ENCODE measurements at places on chromosomes 5 and 9.

- DNase-seq = no peak
These were observed 2.8 kb upstream of the PARP8 start for GRCh38 chr5:50663636-50664035.

- DNase-seq = no peak
These were observed 142.9 kb downstream of the OLFM1 start for GRCh38 chr9:135230386-135230765.

DNA sequence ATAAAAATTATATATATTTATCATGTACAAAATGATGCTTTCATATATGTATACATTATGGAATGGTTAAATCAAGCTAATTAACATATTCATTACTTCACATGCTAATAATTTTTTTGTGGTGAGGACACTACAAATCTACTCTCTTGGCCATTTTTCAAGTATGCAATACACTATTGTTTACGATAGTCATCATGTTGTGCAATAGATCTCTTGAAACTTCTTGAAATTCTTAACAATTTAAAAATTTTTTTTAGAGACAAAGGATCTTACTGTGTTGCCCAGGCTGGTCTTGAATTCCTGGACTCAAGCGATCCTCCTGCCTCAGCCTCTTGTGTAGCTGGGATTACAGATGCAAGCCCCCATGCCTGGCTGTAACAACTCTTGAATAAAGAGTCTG, 45.2 kb upstream of the SHOC1 start:
- DNase-seq = no peak

DNA sequence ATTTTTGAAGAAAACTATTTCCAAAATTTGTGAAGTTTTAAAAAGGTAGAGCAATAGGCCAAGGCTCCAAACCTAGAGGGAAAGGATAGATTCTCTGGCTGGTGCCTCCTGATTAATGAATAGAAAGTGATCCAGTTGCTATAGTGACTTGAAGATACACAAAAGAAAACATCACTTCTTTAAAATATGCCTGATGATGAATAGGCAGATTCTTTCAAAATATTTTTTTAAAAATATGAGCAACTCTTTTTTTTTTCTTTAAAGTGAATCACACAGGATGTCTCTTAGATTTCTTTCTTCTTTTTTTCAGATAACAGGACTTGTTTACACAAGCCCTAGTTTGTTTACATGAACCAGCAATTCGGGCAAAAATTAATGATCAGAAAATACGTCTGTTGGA, 124.4 kb downstream of the RFK start:
- no peak for DNase-seq

DNA sequence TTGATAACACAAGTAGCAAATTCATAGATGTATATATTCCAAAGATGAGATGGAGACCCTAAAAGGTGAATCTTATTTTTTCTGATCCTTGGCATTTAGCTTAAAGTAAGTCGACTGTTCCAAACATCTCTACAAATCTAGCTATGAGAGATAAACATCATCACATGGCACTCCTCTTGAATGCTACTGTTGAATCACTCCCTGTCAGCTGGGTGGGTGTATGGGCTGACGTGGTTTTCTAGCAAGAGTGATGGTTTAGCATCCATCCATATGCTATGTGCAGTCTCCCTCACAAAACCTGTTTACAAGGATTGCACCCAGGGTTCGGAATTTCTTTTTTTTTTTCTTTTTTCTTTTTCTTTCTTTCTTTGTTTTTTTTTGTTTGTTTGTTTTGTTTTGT, 13.8 kb downstream of the ACO1 start:
- no peak for DNase-seq

DNA sequence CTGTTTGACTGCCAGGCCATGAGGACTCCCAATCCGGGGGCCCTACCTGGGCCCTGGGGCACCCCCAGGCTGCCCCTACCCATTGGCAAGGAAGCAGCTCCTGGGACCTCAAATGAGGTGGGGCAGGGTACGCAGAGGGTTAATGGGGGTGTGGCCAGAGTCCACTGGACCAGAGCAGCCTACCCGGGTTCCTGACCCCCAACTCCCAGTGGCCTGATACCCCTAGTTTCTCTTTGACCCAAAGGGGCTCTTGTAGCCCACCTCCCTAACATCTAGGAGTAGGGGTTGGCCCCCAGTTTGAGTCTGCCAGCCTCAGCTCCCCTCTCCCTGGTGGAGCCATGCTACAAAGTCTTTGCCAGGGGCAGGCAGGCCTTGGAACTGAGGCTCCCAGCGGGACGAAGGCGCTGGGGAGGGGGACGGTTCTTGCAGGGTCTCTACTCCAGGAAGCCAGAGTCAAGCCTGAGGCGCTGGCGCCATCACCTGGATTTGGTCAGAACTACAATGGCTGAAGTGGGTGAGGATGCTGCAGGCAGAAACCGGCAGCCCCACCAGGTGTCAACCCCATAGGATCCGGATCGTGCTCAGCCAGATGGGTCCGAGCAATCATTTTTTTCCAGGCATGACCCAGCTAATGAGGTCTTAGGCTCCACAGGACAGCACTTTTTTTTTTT, 8.4 kb upstream of the CERCAM start:
- peak; percentile 73 for DNase-seq

DNA sequence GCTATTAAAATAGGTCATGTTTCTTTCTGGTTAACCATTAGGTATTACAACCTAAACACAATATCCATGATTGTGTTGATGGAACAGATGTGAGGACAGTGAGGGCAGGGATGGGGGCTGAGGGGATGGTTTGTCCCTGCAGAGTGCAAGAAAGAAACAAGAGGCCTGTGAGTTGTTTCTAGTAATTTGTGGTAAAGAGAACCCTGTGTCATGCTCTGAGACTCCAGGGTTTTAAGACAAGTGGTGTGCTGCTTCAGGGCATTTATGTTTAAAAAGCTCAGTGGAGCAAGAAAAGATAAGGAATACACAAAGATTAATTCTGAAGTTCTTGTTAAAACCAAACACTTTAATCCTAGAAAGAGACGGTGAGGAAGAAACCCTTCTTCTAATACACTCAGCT, 656.5 kb downstream of the TLE1 start:
- DNase-seq = no peak

GRCh38 chr5:107997338-107997980, 326.7 kb upstream of the EFNA5 start:
- no peak for DNase-seq

DNA sequence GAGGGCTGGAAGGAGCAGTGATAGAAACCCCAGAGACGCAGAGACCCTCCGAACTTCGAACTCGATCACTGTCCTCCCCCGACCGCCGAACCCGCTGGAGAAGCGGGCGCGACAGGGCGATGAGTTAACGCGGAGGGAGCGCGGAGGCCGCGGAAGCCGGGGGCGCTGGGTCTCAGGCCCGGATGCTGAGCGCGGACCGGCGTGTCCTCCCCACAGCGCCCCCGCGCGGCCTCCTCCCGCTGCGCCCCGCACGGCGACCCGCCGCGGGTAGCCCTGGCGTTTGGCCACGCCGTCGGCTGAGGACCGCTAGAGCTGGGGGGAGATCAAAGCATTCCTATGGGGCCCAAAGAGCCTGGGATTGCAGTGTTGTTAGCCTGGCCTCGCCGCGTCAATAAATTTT, 7.7 kb upstream of the DMRT2 start:
- DNase-seq = peak; percentile 64

DNA sequence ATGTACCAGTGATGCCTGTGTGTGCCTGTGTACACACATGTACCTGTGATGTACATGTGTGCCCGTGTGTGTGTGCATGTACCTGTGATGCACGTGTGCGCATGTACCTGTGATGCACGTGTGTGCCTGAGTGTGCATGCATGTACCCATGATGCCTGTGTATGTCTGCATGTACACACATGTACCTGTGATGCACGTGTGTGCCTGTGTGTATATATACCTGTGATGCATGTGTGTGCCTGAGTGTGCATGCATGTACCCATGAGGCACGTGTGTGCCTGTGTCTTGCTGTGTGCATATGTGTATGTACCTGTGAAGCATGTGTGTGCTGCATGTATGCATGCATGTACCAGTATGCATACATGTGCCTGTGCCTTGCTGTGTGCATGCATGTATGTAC, 419.0 kb downstream of the IRX2 start:
- no peak for DNase-seq

DNA sequence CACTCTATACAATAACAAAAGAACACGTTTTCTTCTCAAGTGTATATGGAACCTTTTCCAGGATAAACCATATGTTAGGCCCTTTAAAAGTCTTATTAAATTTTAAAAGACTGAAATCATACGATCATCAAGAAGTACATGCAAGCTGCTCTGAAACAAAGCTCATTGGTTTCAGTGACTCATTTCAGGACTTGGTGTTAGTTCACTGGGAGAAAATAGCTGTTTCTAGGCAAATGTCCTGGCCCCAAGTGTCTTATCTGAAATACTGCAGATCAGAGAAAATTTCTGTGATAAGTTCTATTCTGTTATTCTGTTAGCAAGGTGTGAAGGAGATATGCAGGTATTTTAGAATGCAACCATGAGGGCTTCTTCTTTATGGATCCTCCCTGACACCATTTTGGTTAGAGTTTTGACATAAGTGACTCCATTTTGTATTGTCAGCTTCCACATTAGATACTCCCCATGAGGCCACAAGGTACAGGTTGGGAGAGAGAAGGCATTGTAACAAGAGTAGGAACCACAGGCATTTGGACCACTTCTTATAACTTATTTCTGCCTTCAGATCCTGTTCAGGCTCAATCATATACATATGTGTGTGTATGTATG, 7.5 kb upstream of the CCDC180 start:
- no peak for DNase-seq

- no peak for DNase-seq
These were observed 7.8 kb upstream of the SOX30 start for GRCh38 chr5:157659868-157660660.

GRCh38 chr9:75958226-75958625, 67.8 kb downstream of the PCSK5 start:
- DNase-seq = no peak

DNA sequence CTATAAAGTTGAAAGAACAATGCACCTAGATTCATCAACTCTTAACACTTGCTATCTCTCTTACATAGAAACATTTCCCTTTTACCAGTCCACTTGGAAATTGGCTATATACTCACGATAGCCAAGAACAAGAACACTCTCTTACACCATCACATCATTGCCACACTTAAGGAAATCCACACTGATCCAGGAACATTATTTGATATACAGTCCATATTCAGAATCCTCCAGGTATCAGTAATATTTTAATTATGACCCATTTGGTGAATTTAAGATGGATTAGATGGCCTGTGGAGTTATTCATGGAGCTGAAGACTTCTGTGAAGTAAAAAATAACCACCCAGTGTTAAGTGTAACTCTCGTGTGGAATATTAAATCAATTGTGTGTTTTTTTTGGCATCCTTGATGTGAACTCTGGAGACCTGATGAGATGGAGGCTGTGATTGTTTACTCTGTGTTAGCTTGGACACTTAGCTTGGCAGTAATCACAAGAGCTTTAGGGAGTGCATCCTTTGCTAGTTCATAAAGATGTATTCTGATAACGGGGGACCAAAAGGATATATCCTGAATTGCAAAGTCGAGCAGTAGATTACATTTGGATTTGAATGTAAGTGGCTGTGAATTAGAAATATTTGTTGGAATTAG, 52.0 kb upstream of the ABL1 start:
- no peak for DNase-seq

GRCh38 chr5:117041926-117042595, 467.4 kb upstream of the SEMA6A start:
- no peak for DNase-seq

- DNase-seq = no peak
These were observed 45.8 kb downstream of the ARHGEF37 start for GRCh38 chr5:149627070-149627469.

DNA sequence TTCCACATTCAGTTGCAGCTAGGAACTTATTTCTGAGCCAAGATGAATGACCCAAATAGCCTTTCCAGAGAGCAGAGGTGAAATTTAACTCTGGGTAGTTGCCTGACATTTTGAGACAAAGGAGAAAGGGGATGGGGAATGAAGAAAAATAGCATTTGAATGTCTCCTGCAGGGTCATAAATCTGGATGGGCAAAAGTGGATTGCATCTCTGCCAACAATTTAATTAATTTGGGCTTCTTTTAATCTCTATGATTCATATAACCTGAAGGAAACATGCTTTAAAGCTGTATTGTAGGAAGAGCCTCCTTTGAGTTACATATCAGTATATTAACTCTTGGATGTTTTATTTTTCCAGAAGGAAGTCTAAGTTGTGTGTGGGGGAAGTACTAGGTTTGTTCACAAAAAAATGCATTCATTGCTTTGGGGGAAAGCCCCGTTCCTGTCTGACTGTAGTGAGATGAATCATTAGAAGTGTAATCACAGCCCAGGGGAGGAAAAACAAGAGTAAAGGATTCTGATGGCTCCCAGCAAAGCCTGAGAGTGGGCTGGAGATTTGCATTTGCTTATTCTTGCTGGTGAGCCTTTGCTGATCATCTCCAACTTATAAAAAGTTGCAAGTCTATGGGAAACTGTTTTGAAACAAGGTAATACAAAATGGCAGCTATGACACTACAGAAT, 133.0 kb upstream of the IQGAP2 start:
- peak; percentile 58 for DNase-seq

DNA sequence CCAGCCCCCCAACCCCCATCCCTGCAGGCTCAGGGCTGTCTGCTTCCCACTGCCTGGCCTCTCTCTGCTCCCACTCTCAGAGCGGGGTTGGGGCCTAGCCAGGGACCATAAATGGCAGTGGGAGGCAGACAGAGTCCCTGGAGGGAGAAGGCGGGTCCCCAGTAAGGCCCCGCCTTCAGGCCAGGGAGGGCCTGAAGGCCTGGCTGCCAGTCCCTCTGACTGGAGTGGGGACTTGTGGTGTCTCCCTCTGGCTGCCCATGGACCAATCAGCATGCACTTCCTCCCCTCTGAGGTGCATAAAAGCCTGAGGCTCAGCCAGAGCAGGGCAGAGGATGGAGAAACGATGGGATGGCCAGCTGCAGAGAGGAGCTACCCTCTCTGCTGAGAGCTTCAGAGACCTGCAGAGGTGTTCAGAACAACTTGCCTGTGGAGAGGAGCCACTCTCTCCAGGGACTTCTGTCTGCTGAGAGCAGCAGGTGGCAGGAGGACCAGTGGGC, 2.7 kb upstream of the BTNL9 start:
- no peak for DNase-seq

GRCh38 chr5:115815693-115816225, 700 bp downstream of the CDO1 start:
- no peak for DNase-seq

DNA sequence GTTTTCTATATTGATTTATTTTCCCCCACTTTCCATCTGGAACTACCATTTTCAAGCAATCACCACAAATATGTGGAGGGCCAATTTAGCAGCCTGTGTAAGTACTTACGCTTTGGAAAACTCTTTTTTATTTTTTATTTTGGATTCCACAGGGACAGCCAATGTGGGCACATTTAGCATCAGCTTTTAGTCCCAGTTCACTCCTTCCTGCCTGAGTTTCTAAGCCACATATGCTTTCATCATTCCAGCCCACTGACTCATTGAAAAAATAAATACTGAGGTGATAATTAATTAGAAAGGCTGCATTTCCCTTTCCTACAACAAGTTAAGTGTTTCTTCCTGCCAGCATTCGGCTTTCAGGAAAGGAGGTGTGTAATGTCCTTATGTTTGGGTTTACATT, 76.8 kb downstream of the TMEM167A start:
- DNase-seq = no peak

DNA sequence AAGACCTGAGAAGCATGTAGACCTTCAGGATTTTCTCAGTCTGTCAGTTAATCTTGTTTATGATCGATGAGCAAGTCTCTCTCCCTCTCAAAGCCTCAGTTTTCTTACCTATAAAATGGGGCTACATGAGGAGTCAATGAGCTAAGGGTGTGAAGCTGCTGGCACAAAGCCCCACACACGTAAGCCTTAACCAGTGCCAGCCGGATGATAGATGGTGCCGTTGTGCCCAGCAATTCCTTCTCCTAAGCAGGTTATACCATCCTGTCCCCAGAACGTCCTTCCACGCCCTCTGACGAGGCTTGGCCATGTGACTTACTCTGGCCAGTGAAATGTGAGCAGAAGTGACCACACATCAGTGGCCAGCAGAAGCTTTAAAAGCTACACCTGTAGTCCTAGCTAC, 179.0 kb downstream of the C9orf50 start:
- no peak for DNase-seq
